Tibial artery (tissue), 4 donors: ENCODE measurements at places on chromosomes 2 and 18.

- DNase-seq = no peak
Observed at GRCh38 chr18:63073481-63073880, 246.1 kb downstream of the BCL2 start.

GRCh38 chr2:8234253-8234652, 447.6 kb upstream of the ID2 start:
- no peak for DNase-seq

- no peak for DNase-seq
Observed at GRCh38 chr2:136645236-136645828, 120.0 kb upstream of the THSD7B start.

- DNase-seq = no peak
Observed at GRCh38 chr2:241218131-241219029, 29.9 kb downstream of the ANO7 start.

DNA sequence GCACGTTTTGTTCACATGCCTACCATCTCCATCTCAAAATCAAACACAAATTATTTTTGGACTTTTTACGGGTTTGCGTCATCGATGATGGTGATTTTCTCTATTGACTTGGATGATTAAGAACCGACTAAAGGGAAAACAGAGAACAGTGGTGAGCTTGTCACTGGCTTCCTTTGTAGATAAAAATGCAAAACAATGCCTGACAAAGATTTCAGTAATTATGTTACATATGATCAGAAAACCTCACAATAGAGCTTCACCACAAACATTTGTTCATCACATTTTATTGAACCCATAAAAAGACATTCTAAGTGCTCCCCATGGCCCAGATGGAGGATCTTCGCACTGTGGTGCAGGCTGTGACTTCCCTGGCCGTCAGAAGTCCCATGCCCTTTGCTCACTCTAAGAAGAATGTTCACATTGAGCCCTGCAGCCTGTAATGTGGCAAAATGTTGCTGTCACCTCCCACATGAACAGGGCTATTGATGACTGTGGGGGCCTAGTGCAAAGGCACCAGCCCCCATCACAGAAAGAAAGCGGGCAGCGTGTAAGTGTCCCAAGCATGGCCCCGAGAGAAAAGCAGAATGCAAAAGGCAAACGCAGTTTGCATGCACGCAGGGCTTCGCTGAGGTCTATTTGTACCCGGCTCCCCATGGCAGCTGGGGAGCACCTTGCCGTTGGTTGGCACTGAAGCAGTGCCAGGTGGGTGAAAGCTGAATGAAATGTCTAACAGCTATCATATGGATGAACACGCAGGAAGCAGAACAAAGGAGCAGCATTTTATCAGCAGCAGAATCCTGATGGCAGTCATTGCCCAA, 60.6 kb downstream of the BCL2 start:
- no peak for DNase-seq

GRCh38 chr2:53353135-53354114, 414.2 kb upstream of the CHAC2 start:
- DNase-seq = no peak
